ENCODE measurements at places on chromosomes 5 and 9.

DNA sequence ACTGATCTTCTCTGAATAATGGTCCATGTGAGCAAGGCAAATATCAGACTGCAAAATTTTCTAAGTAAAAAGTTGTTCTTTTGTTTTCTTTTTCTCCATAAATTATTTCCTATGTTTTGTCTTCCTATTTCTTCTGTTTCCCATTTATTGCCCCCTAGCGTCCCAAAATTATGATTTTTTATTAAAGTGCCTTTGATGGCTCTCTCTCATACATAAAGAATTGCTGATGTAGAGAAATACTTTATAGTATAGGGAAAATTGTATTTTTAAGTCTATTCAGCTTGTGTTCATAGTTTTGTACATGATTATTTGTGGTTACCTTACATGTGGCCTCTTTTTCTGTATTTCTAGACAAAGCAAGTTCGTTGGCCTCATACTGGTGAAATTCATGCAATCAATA is 1031.2 kb downstream of the EFNA5 start:
- DNase-seq = no peak

DNA sequence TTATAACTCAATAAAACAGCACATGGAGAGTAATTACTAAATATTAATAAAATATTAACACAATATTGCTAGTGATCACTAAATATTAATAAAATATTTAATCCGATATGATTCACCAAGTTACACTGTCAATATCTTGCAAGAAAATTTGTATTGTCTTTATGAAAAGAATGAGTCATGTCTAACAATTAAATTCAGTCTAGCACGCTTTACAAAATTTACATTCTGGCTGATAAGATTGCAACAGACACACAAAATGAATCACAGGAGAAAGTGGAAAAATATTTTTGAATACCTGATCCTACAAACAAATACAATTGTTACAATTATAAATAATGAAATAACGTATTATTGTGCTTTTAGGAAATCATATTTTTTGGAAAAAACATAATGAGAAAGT is 567.2 kb downstream of the EFNA5 start:
- no peak for DNase-seq

DNA sequence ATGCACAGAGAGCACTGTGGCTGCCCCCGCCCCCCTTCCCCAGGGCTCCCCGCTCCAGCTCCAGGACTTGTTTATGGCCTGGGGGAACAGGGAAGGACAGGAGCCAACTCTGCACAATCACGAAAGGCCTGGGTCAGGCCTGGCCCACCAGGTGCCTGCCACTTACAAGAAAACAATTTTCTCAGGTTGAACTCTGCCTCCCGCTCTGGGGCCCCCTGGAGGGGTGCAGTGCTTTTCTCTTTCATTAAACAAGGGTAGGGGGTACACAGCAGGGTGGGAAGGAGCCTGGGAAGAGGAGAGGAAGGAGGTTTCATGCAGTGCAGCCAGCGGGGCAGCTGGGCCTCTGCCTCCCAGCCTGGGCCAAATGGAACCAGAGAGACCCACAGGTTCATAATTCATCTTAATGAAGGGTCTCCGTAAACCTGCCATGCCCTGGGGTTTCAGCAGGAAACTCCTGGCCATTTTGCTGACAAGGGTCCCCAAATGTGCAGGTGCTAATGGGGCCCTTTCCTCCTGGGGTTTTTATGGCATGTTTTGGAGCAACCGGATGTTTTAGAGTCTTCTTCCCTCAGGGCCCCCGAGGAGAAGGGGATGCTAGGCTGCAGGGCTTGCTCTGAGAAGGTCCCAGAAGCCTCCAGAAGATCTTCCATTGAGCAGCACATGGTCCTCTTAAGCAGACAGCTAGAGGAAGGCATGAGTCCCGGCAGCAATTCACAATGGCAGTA is 219.8 kb downstream of the SLIT3 start:
- DNase-seq = no peak

- no peak for DNase-seq
Measured at GRCh38 chr5:122054266-122054665, 23.8 kb downstream of the LOX start.

DNA sequence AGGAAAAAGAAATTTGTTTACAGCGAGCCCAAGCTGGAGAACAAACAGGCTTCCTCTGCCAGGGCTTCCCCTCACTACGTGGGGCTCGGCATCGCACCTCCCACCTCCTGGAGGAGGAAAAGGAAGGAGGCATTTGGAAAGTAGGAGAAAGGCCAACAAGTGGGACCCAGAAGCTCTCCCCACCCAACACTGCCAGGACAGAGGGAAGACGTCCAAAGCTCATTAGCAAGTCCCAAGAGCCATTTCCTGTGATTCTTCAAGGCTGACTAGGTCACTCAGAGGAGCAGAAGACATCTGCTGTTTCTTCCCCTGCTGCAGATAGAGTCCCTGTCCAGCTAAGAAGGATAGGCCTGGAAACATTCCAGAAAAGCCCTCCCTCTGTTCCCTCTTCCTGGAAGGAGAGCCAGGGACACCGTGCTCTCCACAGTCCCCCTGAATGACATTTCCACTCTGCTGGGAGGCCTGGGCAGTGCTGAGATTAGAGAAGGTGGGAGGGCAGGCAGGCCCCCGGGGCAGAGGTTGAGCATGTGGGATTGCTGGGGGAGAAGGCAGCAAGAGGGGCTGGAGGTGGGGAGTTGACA is 57.0 kb upstream of the NEURL1B start:
- no peak for DNase-seq

GRCh38 chr5:76401801-76402250 is 1.3 kb upstream of the IQGAP2 start:
- DNase-seq = peak; percentile 71

- peak; percentile 68 for DNase-seq
Measured at GRCh38 chr9:131406563-131407436, 12.9 kb downstream of the PRRC2B start.

DNA sequence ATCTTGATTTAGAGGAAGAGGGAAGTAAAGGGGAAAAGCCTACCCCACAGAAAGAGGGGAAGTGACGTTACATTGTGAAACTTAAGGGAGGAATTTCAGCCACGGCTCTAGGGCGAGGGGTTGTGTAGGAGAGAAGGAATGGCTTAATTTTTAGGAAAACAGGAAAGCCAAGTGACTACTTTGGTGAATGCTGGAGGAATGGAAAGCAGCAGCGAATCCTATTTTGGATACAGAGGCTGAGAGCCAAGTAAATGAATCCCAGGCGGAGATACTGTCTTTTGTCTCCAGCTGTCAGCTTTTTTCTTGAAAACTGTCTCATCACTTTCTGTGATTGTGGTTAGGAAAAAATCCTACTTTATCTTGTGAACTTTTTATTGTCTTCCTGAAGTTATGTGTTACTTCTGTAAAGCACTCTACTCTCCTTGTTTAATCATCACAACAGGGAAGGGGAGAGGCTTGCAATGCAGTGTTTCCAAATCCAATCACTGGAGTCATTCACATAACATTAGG is 188.4 kb downstream of the TSSK1B start:
- no peak for DNase-seq

GRCh38 chr5:127046343-127047072 is 16.1 kb upstream of the MARCHF3 start:
- no peak for DNase-seq

- DNase-seq = no peak
Measured at GRCh38 chr5:59337240-59337639, 556.3 kb downstream of the PDE4D start.

- DNase-seq = no peak
Measured at GRCh38 chr5:152855441-152855840, 450.4 kb upstream of the NMUR2 start.

GRCh38 chr5:88659529-88660263 is 223.3 kb downstream of the MEF2C start:
- DNase-seq = peak; percentile 53

DNA sequence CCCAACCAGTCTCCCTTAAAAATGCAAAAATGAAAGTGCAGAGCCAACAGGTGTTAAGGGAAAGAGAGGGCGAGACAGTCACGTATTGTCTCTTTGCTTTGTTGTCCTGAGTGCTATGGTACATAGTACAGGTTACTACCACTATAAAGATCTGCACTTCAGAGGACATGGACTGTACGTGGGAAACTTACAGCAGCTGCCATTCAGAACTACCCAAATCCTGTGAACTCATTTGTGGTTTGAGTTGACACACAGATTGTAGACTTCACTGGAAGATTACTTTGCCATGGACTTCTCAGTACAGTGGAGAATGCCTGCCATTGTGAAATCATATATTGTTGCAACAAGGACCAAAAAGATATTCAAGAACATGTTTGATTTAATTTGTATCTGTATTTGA is 34.8 kb downstream of the FBXO38 start:
- DNase-seq = no peak

DNA sequence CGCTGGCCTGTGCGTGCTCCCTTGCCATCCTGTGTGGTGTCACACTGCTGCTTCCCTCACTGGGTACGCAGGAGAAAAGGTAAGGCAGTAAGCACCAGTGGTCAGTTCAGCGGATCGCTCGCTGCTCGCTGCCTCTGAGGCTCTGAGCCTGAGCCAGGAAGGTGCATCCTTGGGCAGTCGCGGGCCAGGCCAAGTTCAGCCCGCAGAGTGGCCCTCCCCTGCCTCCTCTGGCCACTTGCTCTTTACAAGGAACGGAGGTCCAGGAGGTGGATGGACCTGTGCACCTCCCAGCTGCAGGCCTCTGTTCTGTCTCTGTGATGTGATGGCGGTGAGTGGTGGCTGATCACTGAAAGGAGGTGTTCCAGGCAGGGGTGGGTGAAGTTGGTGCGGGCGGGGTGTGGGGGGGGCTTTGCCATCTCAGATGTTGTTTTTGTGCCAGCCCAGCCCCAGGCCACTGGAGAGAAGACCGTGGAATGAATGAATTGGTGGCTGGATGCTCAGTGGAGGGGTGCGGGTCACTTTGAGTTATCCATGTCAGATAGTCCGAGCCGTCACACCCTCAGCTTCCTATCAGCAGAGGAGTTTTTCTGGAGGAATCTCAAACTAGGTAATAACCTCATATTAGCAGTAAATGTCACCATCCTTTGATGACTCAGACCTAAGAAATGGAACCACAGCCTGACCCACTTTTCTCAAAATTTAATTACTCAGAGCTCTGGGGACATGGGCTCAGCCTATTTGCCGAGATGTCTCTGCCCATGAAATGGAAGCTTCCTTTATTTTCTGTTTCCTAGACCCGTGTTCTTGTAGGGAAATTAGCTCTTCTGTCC is 7.3 kb downstream of the COL5A1 start:
- no peak for DNase-seq

DNA sequence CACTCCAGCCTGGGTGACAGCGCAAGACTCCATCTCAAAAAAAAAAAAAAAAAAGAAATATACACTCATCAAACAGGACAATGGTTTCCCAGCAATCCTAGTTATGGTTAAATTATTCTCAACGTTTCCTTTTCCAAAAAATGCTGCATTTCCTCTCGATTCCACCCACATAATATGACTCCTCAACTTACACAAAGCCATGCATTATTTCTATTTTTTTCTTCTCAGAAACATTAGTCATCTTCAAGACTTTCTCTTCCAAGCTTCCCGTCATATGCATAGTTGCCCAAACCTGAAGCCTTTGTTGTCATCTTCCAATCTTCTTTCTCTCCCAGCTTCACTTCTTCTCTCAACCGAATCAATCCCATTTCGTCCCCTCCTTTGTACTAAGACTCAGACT is 61.4 kb upstream of the RANBP6 start:
- no peak for DNase-seq

- no peak for DNase-seq
Measured at GRCh38 chr5:6475626-6476312, 27.1 kb downstream of the UBE2QL1 start.

DNA sequence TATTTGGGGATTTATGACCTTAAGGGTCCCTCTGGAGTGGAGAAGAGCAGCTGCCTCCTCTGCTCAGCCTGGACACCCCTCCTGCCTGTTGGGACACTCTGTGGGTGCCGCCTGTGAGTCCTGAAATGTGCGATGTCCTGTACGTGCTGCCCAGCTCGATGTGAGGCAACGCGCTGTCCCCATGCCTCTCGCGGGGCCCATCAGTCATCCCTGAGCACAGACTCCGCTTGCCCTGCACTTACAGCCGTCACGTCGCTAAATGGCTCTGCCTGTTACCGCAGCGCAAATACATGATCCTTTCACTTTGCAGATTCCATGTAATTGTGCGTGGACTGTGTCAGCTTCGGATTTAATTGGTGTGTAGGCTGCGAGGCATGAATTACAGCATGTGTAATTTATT is 27.1 kb downstream of the IRX4 start:
- DNase-seq = no peak

DNA sequence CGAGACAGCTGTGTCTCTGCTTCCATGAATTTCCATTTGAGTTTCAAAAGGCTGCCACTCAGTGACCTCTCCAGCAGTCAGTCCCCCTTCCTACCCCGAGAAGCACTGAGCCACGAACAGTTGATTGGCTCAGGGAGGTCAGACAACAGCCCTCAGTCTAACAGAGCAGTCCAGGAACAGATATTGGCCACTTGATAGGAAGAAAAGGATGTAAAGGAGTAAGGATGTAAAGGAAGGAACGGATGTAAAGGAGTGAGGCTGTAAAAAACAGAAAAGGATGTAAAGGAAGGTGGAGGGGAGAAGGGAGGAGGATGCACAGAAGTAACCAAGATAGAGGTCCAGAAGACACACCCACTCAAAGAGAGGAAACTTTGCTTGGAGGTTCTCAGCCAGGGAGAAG is 3.2 kb upstream of the NR4A3 start:
- DNase-seq = no peak

DNA sequence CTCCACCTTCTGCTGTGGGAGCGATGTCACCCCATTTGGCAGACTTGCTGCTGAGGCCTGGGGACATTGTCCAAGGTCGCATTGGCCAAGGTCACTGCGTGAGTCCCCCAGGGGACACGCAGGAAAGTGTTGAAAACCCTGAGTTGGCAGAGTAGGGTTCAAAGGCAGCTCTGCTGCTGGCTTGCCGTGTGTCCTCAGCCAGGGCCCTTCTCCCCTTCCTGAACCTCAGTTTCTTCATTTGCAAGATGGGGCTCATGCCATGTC is 14.0 kb downstream of the ASS1 start:
- DNase-seq = no peak

DNA sequence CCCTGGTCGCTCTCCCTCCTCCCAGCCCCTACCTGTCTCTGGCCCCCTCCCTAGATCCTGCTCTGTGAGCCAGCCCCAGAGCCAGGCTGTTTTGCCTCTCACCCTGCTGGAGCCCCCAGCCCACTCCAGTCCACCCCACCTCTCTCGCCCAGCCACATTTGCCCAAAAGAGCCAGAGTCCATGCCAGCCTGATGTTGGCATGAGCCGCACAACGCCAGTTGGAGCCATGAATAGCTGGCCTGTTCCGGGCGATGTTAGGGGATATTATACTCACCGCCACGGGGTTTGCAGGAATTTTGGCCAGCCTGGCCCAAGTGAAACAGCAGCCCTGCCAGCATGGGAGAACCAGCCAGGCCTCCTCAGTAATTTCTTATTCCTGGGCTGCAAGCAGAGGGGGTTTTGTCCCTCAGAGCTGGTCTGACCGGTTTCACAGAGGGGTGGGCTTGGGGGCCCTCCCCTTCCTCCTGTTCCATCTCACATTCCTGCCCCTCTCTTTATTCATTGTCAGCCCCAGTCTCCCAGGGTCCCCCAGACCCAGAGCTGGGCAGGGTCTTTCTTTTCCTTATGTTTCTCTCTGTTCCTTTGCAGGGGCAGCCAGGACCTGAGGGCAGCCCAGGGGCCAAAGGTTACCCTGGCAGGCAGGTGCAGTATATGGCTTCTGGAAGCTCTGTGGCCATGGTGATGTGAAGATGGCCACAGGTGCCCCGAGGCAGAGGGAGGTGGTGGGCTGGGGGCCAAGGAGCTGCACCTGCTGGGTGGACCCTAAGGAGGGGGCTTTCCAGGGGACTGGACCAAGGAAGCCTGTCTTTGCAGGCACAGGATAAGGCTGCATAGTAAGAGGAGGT is 50.1 kb downstream of the COL27A1 start:
- DNase-seq = no peak

- DNase-seq = peak; percentile 93
Measured at GRCh38 chr5:43007246-43007910, 32.7 kb downstream of the ANXA2R start.

- no peak for DNase-seq
Measured at GRCh38 chr5:139974661-139975060, 68.4 kb downstream of the NRG2 start.
